ENCODE measurements at places on chromosomes 13 and 19. TPM values are rescaled to one million over a fixed set of nuclear protein-coding genes. Genes with fewer than 3 reads are reported as not detected.

DNA sequence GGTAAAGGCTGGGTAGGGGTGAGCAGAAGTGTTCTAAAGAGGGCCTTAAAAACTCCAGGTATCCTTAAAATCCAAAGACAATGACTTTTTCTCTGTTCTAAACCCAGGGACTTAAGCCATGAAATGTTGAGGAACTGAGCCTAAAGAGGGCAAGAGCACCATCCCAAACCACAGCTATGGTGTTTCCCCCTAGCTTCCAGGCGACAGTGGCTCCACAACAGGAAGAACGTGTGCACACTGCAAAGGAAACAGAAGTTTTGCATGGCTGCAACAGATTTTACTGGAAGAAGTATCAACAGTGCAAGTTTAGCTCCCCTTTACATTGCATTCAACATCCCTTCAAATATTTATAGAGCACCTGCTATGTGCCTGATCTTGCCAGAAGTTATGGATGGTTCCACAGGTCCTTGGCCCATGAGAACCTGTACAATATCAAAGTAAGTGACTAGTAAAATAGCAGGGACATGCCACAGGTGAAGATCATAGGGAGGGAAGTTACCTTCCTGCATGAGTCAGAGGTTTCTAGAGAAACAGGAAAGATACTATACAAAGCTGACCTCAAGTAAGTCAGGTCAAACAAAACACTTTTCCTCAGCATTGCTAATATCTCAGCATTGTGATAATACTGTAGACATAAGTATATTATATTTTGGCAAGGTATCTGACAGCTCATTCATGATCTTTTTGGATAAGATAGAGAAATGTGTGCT, 8.4 kb upstream of the KCTD12 start:
- DNase-seq = no peak

Gene COX6B2
- total RNA-seq = 0.30 TPM

Gene CALR3
- total RNA-seq = not detected

- DNase-seq = no peak
These were observed 94.3 kb downstream of the POSTN start for GRCh38 chr13:37504251-37504650.

Gene SIGLEC12
- total RNA-seq = 7.0 TPM

DNA sequence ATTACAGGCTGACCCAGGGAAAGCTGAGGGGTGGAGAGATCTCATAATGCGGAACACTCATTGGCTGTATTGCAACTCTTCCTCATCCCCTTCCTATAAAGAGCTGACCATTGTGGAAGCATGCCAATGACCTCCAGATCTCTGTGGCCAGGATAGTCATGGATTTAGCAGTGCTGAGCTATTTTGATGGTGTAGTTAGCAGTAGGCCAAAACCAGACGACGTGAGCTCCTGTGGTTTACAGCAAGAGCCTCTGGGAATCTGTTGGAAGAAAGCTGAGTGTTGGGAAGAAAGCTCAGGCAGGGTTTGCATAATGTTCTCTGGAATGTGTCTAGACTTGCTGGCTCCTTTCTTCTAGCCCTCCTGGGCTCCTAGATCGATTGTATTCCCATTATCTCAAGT, 187.5 kb upstream of the GPC6 start:
- no peak for DNase-seq

Gene DDX39A
- total RNA-seq = 108 TPM

Gene IGSF23
- total RNA-seq = not detected

DNA sequence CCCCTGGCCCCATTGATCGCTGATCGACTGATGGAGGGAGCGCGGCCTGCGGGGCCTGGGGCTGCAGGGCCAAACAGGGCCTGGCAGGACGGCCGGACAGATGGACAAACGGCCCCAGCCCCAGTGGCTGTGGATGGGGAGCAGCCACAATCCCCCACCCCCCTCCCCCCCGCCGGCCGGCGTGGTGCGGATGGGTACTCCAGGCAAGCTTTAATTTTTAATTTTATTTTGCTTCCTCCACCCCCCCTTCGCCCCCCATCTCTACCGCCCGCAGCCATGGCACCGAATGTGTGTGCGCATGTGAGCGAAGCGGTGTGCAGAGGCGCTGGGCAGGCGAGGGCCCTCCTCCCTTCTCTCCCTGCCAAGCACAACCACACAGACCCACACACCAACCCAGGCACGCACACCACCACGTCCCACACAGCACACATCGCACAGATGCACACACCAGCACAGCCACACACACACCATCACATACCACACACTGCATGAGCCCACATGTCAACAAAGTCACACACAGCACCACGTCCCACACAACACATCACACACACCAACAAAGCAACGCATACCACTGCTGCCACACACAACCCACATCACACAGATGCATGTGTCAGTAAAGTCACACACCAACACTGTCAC, 12.4 kb downstream of the ERFL start:
- no peak for DNase-seq

DNA sequence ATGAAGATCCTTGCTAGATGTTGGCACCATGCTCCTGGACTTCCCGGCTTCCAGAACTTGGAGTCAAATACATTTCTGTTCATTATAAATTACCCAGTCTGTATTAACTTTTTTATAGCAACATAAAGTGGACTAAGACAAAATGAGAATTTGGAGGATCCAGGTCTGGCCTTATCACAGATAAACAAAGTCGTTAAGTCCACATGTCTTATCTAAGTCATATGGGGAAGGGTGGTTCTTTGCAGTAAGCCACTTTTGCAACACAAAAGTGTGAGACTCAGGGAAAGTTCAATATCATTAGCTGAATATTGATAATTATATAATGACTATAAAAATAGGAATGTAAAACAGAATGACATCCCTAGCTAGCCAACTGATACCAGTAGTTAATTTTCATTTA, 91.6 kb upstream of the SIAH3 start:
- no peak for DNase-seq

Data from spleen (tissue), 13 donors.